ENCODE measurements at places on chromosomes 6 and 20.

DNA sequence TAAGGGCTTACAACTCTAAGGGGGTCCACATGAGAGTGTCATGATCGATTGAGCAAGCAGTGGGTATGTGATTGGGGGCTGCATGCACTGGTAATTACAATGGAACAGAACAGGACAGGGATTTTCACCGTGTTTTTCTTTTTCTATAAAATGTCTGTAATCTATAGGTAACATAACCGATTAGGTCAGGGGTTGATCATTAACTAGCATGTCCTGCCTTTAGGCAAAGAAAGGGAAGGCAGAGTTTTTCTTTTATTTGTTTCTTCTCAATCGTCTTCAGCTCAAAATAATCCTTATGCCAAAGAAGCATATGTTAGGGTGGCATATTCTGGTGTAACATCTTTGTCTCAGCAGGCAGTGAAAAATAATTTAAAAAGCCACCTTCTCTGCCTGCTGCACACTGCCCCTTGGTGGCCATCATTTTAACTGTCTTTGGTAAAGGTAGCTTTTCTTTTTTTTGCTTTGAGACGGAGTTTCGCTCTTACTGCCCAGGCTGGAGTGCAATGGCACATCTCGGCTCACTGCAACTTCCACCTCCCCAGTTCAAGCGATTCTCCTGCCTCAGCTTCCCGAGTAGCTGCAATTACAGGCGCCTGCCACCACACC is 9.7 kb upstream of the CEP43 start:
- no peak for DNase-seq

- DNase-seq: no peak
These were observed 19.2 kb upstream of the TBC1D22B start for GRCh38 chr6:37238381-37238780.

- no peak for DNase-seq
These were observed 21.0 kb upstream of the STX16 start for GRCh38 chr20:58630063-58630462.

GRCh38 chr20:54227241-54227640 is 19.4 kb downstream of the PFDN4 start:
- DNase-seq: no peak

DNA sequence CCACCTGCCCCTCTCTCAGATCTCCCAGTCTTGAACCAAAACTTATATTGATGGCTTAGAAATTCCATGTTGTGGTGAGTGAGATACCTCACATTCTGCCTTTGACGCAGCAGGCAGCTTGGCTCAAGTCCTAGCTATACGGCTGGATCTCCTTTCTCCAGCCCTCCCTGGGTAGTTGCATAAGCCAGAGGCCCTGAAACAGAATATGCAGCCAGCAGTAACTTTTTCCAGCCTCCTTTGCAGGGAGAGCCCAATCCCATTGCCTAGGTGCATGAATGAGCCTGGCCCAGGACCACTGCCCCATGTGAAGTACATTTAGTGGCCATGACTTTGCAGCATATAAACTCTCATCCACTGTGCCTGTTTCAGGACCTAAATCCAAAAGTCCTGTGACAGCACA is 202.2 kb upstream of the CDYL start:
- no peak for DNase-seq

DNA sequence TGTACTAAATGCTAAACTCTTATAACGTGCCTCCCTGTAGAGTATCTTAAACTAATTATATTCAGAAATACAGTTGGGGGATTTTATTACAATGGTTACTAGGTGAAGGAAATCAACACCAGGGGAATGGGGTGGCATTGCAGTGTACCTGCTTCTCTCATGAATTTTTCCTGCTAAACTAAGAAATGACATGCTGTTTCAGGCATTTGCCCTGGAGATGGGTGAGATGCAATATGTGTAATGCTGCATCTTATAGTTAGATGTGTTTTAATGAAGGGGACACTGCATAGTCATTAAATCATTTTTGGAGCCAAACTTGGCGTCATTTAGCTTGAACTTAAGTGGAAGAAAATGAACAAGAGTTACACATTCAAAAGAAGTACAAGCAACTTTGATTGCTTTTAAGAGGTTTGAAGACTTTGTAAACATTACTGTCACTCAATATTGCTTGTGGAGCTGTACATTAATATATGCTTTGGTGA is 4.3 kb downstream of the EYA4 start:
- no peak for DNase-seq

- no peak for DNase-seq
These were observed 34.8 kb upstream of the NUP153 start for GRCh38 chr6:17741507-17741906.

GRCh38 chr20:22525069-22525820 is 59.1 kb downstream of the FOXA2 start:
- no peak for DNase-seq

DNA sequence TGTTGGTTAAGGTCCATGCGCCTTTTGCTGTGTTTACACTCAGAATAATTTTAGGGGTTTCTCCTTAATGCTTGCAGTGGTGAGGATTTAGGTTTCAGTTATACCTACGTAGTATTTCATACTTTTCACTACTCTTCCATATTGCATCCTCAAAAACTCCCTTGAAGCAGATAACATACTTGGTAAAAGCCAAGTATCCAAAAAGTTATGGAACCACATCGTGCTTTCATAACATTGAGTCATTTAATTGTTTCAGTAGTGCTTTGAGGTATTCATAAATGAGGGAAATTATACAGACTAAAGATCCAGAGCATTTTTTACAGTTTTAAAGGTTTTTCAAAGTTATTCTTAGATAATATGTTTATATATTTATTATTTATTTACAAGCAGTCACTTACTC is 4.0 kb upstream of the ATXN1 start:
- no peak for DNase-seq

DNA sequence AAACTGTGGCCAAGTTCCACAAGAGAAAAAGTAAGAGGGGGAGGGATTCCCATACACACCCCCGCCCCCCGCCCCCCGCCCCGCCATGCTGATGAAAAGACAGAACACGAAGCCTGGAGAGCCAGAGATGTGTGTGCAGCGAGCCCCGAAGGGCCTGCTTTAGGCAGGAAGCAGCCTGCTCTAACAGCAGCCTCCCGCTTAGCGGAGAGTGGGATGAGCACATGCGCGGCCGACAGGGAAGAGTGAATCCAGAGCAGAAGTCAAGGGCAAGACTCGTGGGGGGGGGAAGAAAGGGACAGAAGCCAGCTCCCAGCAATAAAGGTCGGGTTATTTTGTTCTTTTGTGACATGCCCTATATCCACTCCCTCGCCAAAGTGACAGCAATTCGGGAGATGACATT is 67.2 kb upstream of the PTGIS start:
- no peak for DNase-seq

DNA sequence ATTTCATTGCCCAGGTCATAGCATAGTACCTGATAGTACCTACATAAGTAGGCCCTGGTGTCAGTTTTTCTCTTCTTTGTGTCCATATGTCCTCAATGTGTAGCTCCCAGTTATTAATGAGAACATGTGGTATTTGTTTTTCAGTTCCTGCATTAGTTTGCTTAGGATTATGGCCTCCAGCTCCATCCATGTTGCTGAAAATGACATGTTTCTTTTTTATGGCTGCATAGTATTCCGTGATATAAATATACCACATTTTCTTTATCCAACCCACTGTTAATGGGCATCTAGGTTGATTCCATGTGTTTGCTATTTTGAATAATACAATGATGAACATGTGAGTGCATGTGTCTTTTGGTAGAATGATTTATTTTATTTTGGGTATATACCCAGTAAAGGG is 641.6 kb downstream of the RFPL4B start:
- no peak for DNase-seq

DNA sequence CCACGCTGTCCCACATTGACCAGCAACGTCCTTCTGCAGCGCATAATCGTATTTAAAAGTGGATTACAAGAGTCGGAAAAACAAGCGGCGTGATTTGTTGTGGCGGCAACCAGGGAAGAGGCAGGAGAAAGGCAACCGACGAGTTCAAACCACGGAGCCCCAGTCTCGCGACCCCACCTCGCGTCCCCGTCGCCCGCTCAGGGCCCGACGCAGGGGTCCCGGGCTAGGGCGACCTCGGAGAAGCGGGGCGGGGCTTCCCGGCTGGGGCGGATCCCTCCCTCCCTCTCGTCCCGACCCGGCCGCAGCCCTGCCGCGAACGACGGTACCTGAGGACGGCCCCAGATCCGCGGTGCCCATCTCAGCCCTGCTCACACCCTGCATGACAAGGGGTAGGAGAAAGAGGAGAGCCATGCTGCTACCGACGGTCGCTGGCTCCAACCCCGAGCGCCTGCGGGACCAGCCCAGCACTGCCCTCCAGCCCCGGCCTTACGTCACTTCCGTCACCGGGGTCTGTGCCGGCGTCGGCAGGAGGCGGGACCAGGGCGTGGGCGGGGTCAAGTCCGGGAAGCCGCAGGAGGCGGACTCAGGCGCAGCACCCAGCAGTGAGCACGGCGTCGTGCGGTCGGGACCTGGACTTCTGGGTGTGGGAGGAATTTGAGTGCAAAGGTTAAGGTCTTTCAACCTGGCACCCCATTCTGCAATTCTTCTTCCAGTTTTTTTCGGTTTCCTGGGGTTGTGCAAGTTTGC is at the start of gene IFNGR1:
TSS of gene IFNGR1 (minus strand) at position 469 of the 747 bp plus-strand sequence. CDS start at position 411, 58 bp downstream.
- peak; percentile 92 for DNase-seq

- DNase-seq: no peak
These were observed 25.1 kb downstream of the JAG1 start for GRCh38 chr20:10648651-10649050.

DNA sequence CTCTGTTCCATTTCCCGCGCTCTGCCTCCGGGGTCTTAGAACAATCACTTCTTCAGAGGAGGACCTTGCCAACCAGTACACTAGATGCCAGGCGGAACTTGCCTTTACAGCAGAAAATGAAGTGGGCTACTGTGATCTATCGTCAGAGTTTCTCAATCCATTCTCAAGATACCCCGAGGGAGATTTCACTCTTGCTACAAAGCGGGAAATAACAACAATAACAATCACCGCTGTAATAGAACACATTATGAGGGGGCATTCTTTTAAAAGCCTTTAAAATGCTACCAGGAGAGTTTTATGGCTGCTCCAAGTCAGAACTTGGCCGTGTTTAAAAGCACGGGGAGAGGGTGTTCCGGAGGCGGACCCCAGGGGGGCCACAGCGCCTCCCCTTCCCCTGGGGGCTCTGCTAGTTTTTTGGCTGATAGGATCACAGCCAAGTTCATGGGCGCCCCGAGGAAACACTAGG is 617.0 kb upstream of the AGPAT4 start:
- no peak for DNase-seq

- DNase-seq: peak; percentile 38
These were observed at the start of gene PLA2G7 for GRCh38 chr6:46734867-46735719. PLA2G7 (minus strand) TSS chr6:46735375; CDS start chr6:46722891, 12,484 bp downstream.

DNA sequence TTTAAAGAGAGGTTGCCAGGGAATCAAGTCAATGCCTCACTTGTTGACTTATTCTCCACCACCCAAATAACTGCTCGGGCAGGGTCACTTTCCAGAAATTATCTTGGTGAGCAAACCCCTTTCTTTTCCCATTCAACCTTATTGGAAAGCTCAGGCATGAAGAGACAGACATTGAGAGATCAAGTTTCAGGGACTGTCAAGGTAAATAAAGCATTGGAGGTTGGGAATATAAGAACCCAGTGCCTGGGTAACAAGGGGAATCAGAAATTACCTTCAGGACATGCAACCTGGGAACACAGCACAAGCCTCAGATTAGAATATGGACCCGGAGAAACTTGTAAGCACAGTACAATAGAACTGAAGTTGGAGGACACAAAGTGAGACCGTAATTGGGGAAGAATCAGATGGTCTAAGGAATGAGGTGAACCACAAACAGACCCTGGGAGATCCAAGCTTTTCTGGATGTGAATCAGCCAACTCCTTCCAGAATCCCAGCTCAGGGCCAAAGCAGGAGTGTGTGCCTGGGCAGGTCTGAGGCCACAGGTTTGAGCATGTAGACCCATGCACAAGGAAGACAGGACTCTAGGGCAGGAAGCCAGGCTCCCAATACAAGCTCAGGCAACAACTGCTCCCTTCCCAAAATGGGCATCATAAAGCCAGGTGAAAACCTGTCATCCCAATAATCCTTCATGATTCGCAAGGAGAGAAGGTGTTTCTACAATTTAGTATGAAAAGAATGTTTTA is 512.8 kb downstream of the MAFB start:
- DNase-seq: no peak

- DNase-seq: no peak
These were observed 72.0 kb downstream of the PREP start for GRCh38 chr6:105330913-105331312.

DNA sequence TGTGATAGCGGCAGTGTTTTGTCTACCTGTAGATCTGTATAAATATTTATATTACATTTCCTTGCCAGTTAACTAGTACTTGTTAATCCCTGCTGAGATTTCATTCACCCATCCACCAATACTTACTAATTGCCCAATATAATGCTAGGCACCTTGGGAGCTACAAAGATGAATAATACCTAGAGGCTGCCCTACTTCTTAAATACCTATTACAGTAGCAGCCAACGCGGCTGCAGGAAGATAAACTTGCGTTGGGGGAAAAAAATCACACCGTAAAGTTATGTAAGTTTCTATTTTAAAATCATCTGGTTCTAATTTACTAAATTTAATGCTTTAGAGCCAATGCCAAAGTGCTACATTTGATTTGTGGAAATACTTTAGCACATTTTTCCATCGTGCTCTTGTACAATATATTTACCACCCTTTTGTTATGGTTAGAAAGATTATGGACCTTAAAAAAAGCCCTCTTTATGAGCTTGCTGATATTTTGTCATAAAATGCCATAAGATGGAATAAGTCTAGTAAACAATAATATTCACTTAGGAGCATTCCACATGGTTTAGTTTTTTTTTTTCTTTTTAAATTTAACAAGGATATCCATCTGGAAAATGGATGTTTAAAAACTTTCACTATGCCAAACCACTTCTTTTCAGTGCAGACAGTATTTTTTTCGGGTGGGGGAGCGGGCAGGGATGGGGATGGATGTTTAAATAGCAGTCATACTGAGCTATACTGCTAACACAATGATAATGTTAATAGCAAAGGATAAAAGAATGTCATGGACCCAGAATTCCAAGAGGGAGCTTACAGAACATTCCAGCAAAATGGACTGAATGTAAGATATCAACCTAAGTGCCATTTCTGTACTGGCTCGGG is 13.2 kb upstream of the NEDD9 start:
- DNase-seq: no peak

- DNase-seq: no peak
These were observed 950 bp downstream of the PEDS1 start for GRCh38 chr20:50152394-50153152.

DNA sequence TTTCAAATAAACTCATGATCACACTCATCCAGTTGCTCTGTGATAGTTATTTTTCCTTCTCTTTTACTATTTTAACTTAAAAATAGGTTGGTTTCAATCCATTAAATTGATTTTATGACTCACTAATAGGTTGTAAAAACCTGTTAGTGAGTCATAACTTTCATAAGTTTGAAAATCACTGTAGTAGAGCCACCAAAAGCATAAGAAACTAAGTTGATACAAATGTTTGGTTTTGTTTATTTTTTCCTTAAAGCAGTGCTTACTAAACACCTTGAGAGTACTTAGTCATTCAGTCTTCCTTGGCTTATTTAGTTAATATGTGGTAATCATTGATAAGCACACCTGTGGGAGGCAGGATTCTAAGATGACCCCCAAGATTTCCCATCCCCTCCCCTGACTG is 312.1 kb upstream of the MAN1A1 start:
- no peak for DNase-seq

GRCh38 chr6:108592371-108593337 is 31.9 kb downstream of the FOXO3 start:
- no peak for DNase-seq
